Type B pancreatic cell (in vitro differentiated cells): ENCODE measurements at places on chromosomes 4 and X. TPM values are rescaled to one million over a fixed set of nuclear protein-coding genes. Genes with fewer than 3 reads are reported as not detected.
A peak's percentile ranks its signal among the peaks of the same experiment; 100 is the strongest.

- H3K4me1 ChIP-seq, result peaks cover 19% of the 10 kb centered on the region
- no peak for DNase-seq
- H3K36me3 ChIP-seq, result peaks cover 10% of the 10 kb centered on the region
- no peak overlapping the region for H3K4me3 ChIP-seq
Observed at GRCh38 chr4:41058426-41058825, 155.9 kb downstream of the APBB2 start.

DNA sequence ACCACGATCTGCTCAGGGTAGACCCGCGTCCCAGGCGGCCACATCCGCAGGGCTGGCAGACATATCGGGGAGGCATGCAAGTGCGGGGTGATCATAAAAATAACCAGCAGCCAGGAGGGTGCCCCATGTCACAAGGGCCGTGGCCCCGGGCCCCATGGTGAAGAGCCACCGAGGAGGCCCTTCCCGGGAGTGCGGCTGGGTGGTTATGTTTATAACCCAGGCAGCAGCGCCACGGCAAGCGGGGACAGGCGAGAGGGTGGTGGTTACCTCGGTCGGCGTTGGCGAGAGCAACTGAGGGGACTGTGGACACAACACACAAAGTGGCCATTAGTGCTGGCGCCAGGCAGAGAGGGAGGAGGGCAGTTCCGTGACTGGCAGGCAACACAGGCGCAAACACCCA is 92.7 kb upstream of the AFAP1 start:
- H3K27me3 ChIP-seq, result peaks cover 2% of the 10 kb centered on the region
- no peaks in the 10 kb centered on the region for H3K36me3 ChIP-seq
- H3K4me1 ChIP-seq, result peaks cover 5% of the 10 kb centered on the region
- no peak overlapping the region for H3K4me3 ChIP-seq
- no peak for DNase-seq

DNA sequence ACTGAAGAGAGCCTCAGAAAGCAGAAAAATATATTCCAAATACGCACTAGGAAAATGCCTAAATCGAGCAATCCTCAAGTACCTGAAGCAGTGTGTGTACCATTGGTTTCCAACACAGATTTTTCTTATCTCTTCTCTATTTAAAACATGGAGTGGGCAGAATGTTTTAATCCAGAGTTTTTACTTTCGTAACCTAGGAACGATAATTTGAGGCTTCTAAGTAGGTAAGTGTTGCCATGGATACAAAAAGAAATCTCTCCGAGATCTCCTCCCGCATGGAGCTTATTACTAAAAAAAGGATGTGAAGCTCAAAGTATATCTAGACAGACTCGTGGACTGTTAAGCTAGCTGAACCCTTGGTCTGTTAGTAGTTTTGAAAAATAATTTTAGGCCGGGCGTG is 23.0 kb upstream of the OTUD4 start:
- no peak for DNase-seq
- no peaks in the 10 kb centered on the region for H3K27me3 ChIP-seq
- H3K4me1 ChIP-seq, result no peaks in the 10 kb centered on the region
- no peaks in the 10 kb centered on the region for H3K36me3 ChIP-seq

DNA sequence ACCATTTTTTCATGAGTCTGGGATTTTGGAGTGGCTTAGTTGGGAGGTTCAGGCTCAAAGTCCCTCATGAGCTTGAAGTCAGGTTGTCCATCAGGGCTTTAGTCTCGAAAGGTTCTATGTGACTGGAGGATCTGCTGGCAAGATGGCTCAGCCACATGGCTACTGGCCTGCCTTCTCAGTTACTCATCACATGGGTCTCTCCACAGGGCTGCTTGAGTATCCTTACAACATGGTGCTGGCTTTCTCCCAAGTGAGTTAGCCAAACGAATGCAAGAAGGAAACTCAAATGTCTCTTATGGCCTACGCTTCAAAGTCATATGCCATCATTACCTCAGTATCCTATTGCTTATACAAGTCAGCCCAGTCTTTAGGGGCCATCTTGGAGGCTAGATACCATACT is 106.3 kb upstream of the VCX3B start:
- no peak for DNase-seq
- no peaks in the 10 kb centered on the region for H3K36me3 ChIP-seq
- H3K27ac ChIP-seq, result no peak overlapping the region
- no peaks in the 10 kb centered on the region for H3K27me3 ChIP-seq

The HMX1 gene
- total RNA-seq, result 3.2 and 3.4 TPM in 2 replicates

The ZNF157 gene
- total RNA-seq, result 0.14 and 0.58 TPM in 2 replicates

DNA sequence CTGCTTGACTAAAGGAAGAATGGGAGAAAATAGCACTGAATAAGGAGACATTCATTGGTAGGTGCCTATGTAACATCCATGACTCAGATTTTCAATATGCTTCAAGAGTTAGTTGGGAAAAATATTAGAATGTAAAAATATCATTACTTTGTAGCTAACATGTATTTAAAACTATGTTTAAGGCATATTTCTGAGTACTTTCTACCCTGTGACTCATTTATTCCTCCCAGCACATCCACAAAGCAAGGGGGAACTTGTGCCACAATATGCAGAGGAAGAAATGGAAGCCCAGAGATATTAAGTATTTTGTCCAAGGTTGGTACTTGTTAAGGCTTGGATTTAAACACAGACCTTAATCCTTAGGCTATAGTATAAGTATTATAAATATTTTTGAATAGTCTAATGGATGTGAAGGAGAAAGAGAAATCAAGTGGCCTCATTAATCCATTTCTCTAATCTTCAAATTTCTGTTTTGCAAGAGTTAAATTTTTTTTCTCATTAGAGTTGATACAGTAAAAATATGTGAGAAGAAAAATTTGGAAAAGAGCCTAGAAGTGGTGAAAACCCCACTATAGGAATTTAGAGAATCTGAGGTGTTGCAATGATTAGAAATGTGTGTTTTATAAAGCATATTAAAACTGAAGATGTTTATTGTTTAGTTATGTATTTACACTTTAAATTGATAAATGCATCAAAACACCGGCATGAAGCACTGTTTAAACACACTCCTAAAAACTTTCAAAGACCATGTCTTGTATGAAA is 149.3 kb upstream of the GYPA start:
- no peaks in the 10 kb centered on the region for H3K27me3 ChIP-seq
- no peaks in the 10 kb centered on the region for H3K4me1 ChIP-seq
- no peaks in the 10 kb centered on the region for H3K36me3 ChIP-seq
- H3K4me3 ChIP-seq, result no peak overlapping the region
- no peak for DNase-seq

GRCh38 chr4:20684852-20685763 is 15.2 kb upstream of the PACRGL start:
- H3K36me3 ChIP-seq, result no peaks in the 10 kb centered on the region
- H3K4me3 ChIP-seq, result no peak overlapping the region
- H3K27ac ChIP-seq, result no peak overlapping the region
- peaks cover 6% of the 10 kb centered on the region for H3K4me1 ChIP-seq
- no peak for DNase-seq

DNA sequence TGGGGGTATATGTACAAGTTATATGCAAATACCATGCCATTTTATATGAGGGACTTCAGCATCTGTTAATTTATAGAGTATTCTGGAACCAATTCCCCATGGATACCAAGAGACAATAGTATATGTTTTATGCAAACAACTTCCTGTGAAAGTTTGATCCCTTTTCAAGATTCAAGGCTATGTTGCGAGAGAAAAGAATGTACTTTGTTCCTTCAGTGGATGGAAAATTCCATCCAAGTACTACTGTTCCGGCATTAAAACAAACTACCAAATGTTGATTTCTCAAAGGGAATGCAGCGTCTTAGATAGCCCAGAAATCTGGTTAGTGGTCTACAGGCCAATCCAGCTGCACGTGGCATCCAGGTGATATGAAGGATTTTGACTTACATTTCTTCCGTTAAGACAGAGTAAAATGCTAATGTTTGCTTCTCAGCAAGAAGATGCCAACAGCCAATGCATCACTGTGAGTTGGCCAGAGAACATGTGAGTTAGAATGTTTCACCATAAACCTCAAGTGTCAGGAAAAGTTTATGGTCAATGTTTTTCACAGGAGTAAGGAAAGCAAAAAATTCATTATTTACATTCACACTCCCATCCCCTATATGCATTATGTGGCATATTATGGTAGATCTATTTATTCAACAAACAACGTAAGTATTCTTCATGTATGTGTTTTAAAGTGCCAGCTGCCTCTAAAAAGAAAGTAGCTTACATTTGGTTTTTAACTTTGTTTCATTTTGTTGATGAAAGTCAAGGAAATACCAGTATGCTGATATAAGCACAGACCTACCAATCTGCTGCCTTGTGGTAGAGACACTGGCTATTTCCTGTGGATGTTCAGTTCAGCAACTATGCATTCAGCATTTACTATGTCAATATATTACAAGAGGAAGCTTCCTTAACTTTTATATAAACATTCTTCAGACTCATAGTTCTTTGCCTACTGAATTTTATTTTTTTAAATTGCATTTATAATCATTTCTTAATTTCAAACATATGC is 44.4 kb downstream of the METTL14 start:
- H3K36me3 ChIP-seq, result peaks cover 25% of the 10 kb centered on the region
- no peak overlapping the region for H3K27ac ChIP-seq
- H3K27me3 ChIP-seq, result no peaks in the 10 kb centered on the region
- no peak overlapping the region for H3K4me3 ChIP-seq

DNA sequence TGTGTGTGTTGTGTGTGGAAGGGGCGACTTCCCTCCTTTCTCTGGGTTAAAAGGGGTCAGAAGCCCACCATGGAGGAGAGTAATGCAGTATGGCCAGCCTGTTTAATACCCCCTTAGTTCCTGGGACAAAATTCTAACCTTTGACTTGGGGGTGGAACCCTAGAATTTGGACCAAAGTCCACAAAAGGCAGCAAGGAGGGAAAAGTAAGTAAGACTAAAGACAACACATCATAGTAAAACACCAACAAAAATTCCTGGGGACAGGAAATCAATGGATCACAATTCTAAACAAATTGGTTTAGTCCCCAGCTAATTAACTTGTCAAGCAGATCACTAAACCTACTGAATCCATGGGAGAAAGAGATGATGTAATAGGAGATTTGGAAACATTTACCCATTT is 3.1 kb downstream of the AMOT start:
- H3K27ac ChIP-seq, result peak overlapping the region; percentile 71
- H3K4me1 ChIP-seq, result peaks cover 63% of the 10 kb centered on the region
- DNase-seq, result no peak
- peak overlapping the region; percentile 96 for H3K4me3 ChIP-seq
- H3K27me3 ChIP-seq, result no peaks in the 10 kb centered on the region

DNA sequence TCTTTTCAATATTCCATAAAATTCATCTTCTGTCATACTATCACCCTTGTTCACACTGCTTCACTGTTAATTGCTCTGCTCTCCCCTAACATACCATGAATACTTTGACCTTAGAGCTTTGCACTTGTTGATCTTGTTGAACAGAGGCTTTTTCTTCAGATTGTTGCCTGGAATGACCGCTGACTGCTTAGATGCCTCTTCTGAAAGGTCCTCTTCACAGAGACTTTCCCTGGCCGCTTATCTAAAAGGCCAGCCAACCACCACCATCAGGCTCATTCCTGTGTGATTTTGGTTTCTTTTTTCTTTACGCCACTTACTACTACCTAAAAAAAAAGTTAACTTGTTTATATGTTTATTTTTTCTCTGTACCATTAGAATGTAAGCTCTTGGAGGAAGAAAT is 667.7 kb downstream of the STPG2 start:
- no peaks in the 10 kb centered on the region for H3K4me1 ChIP-seq
- no peaks in the 10 kb centered on the region for H3K27me3 ChIP-seq
- H3K4me3 ChIP-seq, result no peak overlapping the region
- no peaks in the 10 kb centered on the region for H3K36me3 ChIP-seq

DNA sequence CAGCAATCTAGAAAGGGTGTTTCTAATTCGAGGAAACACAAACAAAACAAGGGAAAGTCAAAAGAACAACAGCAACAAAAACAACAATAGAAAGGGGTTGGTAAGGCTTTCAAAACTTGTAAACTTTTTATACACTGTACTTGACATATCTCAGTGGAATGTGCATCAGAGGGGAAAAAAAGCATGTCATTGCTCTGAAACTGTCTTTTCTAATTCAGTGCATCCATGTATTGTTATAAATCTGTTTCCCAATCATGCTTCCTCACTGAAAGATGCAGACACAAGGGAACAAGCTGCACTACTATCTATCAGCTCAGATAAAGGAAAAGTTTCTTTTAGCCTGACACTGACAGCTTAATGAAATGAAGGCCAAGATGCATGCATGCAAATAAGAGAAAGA is 44.2 kb upstream of the PCDH18 start:
- DNase-seq, result no peak
- H3K4me3 ChIP-seq, result no peak overlapping the region
- no peak overlapping the region for H3K27ac ChIP-seq
- H3K36me3 ChIP-seq, result no peaks in the 10 kb centered on the region

- no peak overlapping the region for H3K4me3 ChIP-seq
- H3K27ac ChIP-seq, result no peak overlapping the region
- H3K27me3 ChIP-seq, result no peaks in the 10 kb centered on the region
- peaks cover 20% of the 10 kb centered on the region for H3K36me3 ChIP-seq
- no peak for DNase-seq
Observed at GRCh38 chr4:153479101-153479500, 12.9 kb downstream of the TMEM131L start.

GRCh38 chr4:31160146-31160545 is 440.0 kb downstream of the PCDH7 start:
- no peaks in the 10 kb centered on the region for H3K36me3 ChIP-seq
- no peak overlapping the region for H3K4me3 ChIP-seq
- H3K27ac ChIP-seq, result no peak overlapping the region
- DNase-seq, result no peak

The SORBS2 gene
- total RNA-seq, result 22.6 and 43.2 TPM in 2 replicates

- no peak overlapping the region for H3K4me3 ChIP-seq
- peaks cover 4% of the 10 kb centered on the region for H3K36me3 ChIP-seq
Observed at GRCh38 chrX:112654871-112655270, 24.9 kb downstream of the LHFPL1 start.

GRCh38 chr4:108113229-108113628 is 55.5 kb downstream of the LEF1 start:
- peaks cover 42% of the 10 kb centered on the region for H3K27me3 ChIP-seq
- no peak for DNase-seq
- H3K27ac ChIP-seq, result no peak overlapping the region
- H3K4me1 ChIP-seq, result peaks cover 68% of the 10 kb centered on the region
- H3K36me3 ChIP-seq, result peaks cover 3% of the 10 kb centered on the region
- peak overlapping the region; percentile 23 for H3K4me3 ChIP-seq

The CT45A5 gene
- not detected in 2 replicates for total RNA-seq
